ENCODE measurements at places on chromosomes 4 and X.

DNA sequence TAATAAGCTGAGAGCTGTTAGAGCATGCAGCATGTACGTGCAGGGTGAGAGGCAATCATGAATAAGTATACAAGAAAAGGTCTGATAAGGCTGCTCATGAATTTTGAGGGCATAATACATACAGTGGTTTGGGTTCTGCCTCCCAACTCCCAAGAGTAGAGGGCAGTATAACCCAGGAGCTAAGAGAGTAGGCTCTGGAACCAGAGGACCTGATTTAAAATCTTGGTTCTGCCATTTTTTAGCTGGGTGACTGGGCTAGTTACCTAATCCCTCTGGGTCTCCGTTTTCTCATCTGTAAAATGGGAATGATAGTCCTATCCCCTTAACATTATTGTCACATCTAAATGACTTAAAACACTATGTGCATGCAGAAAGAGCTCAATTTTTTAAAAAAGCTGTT, 85.3 kb downstream of the LNX1 start:
- no peak for DNase-seq

GRCh38 chr4:114811564-114812301, 213.1 kb downstream of the UGT8 start:
- peak; percentile 39 for DNase-seq

GRCh38 chr4:100517864-100518341, at the start of gene EMCN:
Gene EMCN (minus strand): TSS chr4:100518022. CDS start chr4:100517914, 108 bp downstream.
- DNase-seq: no peak

- no peak for DNase-seq
Observed at GRCh38 chr4:168380290-168380689, 61.7 kb upstream of the DDX60 start.

DNA sequence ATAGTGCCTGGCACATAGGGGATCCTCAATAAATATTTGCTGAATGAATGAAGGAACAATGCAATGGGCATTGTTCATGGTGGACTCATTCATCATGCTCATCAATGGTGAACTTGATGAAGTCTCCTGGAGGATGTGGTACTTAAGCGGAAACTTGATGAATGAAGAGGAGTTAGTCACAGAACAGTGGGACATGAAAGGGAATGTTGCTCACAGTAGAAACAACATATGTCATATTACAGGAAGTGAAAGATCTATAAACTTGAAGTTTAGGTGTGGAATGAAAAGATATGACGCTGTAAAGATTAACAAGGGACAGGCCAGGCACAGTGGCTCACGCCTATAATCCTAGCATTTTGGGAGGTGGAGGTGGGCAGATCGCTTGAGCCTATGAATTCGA, 224.1 kb downstream of the PPP3CA start:
- no peak for DNase-seq

Data from right renal cortex interstitium (tissue), 3 donors.